NCI-H1930 (cell line): ENCODE measurements at places on chromosomes 6 and 20.
A peak's percentile ranks its signal among the peaks of the same experiment; 100 is the strongest.

DNA sequence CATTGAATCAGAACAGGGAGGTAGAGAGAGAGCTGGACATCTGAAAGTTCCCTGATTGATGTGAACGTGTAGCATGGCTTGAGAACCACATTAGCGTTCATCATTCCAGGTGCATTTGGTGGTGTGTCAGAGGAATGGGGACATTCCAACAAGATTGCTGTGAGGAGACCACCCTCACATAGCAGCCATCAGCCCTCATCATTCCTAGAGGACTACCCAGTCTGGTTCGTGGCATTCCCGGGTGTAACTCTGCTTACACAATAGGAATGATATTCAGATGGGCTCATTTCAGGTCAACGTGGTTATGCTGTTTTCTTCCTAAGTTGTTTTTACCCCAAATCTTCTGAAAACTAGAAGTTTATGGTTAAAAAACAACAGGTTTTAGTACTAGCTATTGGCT, 62.2 kb upstream of the KLHL31 start:
- DNase-seq = no peak

GRCh38 chr6:160766989-160767646, 65.1 kb downstream of the PLG start:
- DNase-seq = peak; percentile 34

- DNase-seq = no peak
Measured at GRCh38 chr6:146913842-146914488, 290.3 kb upstream of the STXBP5 start.

GRCh38 chr20:53055367-53056067, 83.4 kb downstream of the TSHZ2 start:
- DNase-seq = no peak

GRCh38 chr20:17605131-17605660, 35.3 kb downstream of the DSTN start:
- no peak for DNase-seq

- DNase-seq = no peak
Measured at GRCh38 chr6:21824431-21825177, 231.1 kb downstream of the SOX4 start.

DNA sequence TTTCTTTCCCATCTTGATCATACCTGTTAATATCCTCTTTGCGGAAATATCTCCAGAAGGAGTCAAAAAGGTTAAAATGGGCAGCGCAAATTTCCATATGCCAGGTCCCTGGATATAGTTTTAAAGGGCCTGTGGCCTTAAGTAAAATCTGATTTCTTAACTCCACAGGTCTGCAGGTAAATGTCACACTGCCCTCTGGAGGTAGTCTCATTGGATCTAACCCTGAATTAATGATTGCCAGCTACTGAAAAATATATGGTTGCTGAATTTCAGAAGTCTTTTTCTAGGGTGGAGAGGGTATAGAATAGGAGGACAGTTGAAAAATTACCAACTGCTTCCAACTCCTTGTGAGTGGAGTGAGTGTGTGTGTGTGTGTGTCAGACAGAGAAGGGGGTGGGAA, 8.5 kb downstream of the MOXD1 start:
- no peak for DNase-seq

GRCh38 chr6:56510984-56511531, 131.6 kb downstream of the DST start:
- DNase-seq = no peak
